ENCODE measurements at places on chromosomes 5 and 9.

DNA sequence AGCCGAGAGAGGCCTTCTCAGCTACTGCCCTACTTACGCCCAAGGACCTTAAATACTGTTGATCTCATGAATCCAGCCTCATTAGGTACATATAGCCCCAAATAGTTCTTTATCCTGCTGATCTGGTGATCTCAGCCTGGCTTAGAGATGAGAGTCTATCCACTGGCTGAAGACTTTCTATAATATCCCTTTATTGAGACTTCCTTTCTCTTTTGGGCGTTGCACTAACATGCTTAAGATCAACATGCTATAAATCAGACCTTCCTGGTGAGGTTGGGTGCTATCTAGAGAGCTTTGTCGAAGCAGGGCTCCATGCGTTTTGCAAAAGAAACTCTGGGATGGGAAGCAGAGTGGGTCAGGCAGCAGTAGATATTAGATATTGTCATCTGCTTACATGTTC is 44.0 kb upstream of the AGXT2 start:
- DNase-seq: no peak

DNA sequence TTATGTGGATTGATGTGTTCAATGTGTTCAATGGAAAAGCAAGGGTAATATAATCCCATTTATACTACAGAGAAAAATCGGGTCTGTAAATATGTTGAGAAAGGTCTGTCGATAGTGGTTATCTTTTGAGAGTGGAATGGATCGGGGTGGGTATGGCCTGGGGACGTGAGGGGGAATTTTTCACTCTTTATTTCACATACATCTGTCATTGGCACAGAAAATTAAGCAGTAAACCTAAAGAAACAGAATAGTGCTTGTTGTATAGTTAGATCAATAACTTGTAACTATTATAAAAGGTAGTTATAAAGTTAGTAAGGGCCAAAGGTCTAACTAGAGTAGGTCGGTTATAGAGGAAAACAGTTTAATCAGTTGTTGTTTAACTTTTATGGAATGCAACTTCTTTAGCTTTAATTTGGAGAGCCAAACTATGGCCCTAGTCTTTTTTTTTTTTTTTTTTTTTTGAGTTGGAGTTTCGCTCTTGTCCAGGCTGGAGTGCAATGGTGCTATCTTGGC is 66.1 kb upstream of the ABL1 start:
- no peak for DNase-seq

DNA sequence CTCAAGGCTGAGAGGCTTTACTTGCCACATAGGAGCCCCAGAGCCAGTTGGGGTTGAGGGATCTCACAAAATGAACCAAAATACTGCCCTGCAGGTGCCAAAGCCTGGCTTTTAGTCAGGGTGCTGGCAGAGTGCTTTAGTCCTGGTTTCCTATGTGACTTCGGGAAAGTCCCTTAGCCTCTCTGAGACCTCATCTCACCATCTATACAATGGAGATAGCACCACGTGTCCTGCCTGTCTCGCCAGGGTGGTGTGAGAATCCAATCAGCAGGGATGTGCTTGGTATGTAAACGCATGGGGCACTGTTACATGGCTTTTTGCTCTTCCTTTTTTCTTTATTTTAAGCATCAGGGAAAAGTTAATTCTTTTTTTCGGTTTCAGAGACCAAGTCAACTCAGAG is 68.3 kb downstream of the SHB start:
- no peak for DNase-seq

DNA sequence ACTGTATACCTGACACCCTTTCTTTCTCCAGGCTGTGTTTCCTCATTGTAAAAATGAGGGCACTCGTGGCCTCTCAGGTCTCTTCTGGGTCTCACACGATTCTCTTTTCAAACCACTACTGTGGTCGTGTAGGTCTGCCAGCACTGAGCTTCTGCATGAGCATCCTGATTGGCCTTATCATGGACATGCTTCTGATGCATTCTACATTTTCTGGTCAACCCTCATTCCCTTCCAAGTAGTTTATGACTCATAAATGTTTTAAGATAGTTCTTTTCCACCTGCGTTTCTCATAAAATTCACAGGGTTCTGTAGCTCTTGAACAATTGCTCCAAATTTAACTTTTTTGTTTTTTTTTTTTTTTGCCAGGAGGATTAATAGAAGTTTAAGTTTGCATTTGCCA is 294.8 kb downstream of the KCTD16 start:
- no peak for DNase-seq

DNA sequence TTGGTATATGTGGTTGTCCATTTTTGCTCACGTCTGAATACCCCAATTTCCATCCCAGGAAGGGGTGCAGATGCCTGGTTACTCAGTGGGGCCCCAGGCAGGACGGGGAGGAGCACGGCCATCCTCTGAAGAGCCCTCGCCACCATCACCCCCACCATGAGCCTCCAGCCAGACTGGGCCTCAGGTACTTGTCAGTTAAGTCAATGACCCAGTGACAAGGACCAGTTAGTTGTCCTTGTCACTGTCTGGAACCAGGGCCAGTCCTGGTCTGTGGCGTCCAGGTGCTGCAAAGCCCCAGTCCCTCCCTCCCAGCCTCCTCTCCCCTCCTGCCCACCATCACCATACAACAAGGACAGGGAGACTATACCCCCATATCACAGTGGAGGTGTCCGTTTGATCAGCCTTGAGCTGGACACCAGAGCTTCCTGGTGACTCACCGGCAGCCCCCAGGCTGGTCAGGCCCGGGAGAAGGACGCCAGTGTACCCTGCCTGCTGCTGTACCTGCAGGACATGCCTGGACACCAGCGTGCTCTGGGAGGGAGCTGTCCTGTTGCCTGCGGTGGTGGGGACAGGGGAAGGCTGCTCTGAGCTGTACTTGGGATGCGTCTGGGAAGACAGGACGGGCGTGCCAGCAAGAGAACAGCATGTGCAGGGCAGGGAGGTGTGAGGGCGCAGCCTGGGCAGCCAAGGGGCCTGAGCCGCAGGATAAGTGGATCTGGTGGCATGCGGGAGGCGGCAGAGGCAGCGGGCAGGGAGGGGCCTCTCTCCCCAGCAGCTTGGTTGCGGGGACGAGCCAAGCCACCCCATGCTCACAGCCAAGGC is 32.6 kb upstream of the TTLL11 start:
- DNase-seq: no peak

GRCh38 chr9:72952914-72953313 is at the start of gene ALDH1A1:
Gene ALDH1A1, minus strand, starts transcription at chr9:72953053. Its CDS starts 53 bp downstream, at chr9:72953000.
- DNase-seq: no peak

DNA sequence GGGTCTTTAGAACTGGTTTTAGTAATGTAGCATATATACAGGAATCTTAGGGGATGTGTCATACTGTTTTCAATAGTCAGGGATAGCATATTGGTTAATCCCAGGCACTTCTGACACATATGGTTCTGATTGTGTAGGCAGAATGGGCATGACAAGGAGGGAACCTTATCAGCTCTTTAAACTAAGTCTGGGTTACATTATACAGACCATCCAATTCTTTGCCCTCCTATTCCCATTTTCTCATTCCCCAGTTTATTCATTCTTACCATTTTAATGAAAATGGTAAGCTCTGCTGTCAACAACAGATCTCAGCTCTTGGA is 85.1 kb downstream of the NDUFAF2 start:
- no peak for DNase-seq

DNA sequence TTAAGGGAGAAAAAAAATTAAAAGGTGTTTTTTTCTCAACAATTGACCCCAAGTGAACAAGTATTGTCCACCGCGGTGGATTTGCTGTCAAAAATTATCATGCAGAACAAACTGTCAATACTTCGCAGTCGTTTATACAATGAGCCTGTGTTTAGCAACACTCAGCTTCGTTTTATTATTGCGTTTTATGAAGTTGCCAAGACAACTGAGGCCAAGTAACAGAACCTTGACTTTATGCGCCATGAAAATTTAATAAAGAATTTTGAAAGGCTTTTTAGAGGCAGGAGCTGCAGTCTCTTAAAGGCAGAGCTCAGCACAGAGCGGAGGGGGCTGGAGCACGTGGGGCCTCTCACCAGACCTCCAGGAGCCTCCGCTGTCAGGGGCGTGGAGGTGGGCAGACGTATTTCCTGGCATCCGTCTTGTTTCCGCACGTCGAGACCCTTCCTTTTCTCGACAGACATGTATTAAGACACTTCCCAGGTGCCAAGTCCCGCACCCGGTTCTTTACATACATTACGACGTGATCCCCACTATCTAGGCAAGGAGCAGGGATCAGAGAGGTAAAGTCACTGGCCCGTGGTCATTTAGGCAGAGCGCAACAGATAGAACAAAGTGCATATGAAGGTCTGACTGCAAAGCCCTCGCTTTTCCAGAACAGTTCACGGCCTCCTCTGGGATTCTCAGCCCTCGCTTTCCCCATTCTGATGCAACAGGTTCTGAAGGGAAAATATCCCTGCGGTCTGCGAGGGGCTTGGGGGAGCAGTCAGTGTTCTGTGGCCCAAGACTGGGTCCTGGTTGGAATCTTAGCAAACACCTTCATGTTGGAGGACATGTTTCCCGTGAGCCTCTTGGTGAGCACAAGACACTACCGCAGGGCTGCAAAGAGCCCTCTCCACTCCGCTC is 164.4 kb downstream of the DAB2IP start:
- DNase-seq: no peak

DNA sequence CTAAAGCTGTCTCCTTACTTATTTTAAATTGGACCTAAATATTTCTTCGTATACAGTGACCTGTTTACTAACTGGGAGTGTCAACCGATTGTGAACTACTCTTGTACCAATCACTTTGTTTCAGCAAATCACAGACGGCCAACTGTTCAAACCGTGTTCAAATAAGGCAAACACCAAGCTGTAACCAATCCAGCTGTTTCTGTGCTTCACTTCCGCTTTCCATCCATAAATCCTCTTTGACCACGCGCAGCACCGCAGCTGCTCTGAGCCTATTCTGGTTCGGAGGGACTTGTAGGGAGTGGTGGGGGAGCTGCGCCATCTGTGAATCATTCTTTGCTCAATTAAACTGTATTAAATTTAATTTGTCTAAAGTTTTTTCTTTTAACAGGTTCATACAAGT is 4.8 kb upstream of the FAM240B start:
- no peak for DNase-seq

DNA sequence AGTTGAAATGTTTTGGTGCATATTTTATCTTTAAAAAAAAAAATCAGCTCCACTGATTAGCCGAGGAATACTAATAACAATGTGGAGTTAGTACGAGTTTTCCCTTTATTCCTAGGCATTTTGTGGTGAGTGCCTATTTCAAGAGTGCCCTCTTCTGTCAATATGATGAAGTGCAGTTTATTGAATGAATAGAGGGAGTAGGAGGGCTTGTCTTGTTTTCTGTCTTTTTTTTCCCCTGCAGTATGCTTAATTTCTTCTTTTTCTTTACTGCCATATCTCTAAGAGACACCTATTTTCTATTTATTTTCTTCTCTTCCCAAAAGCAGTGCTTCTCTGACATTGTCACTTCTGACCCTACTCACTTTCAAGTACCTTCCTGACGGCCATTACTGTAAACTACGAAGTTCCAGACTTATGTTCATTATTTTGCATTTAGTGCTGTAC is 169.6 kb upstream of the PITX1 start:
- no peak for DNase-seq

- DNase-seq: peak; percentile 23
Observed at GRCh38 chr5:132546108-132546507, 2.8 kb upstream of the IL5 start.

DNA sequence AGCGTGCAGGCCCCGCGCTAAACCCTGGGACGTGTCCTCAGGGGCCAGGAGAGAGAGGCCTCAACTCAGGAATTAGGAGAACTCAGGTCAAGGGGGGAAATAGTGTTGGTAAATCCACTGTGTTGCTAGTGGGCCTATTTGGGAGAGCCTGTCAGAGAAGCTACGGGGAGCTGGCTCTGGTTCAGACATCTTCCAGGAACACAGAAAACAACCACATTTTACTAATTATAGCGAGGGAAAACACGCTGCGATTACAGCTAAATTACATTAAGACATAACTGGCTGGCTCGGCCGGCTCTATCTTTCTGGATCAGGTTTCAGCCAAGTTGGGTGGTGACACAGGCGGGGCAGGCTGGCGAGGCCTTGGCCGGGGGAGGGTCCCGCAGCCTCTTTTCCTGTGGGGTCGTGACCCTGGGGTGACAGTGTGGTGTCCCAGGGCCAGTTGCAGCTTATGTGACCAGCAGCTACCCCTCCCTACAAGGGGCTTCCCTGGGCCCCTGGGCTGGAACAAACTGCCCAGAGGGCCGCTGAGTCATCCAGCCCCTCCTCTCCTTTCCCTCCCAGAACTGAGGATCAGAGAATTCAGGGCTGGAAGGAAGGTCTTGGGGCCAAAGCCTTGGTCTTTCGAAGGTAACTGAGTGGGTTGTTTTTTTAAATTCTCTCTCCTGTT is 75.1 kb downstream of the FGF18 start:
- DNase-seq: no peak

- no peak for DNase-seq
Observed at GRCh38 chr9:37668116-37668601, 17.4 kb downstream of the FRMPD1 start.

DNA sequence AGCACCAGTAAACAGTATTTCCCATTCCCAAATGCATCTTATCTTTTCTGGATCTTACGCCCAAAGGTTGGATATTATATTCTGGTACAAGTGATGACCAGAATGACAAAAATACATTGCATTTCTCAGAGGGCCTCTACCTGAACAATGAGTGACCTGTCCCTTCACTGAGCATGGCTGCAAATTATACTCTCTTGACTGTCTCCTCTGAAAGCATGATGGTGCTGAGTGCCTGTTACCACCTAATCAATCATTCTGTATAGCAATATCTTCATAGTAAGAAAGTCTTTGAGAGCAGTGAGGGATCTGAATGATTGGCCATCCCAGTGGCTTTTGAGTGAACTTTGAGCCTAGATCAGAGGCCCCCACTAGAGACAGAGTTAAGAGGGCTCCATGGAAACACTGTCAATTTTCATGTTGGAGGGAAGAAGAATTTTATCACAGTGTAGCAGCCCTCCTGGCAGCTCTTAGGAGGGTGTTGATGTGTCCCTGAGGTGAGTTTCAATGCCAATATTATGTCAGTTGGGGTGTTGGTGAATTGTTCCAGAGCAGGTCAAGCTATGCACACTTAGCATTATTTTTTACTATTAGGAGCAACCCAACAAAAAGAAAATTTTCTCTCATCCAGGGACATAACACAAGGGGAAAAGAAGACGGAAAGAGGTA is 171.7 kb downstream of the MARCHF11 start:
- DNase-seq: no peak

DNA sequence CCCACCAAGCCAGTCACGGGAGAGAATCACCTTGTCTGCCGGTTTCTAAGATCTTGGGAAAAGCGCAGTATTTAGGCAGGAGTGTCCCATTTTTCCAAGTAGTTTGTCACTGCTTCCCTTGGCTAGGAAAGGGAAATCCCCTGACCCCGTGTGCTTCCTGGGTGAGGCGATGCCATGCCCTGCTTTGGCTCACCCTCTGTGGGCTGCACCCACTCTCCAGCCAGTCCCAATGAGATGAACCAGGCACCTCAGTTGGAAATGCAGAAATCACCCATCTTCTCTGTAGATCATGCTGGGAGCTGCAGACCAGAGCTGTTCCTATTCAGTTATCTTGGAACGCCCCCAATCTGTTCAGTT is 116.9 kb downstream of the RAB3C start:
- DNase-seq: no peak

GRCh38 chr5:16918156-16918555 is 17.9 kb downstream of the MYO10 start:
- no peak for DNase-seq
